NCI-H1417 (cell line): ENCODE measurements at places on chromosomes 12 and 14.

- DNase-seq, result no peak
These were observed 469.8 kb upstream of the SEL1L start for GRCh38 chr14:82003426-82003825.

GRCh38 chr12:120444676-120445075 lies 1.5 kb downstream of the TRIAP1 start:
- no peak for DNase-seq

DNA sequence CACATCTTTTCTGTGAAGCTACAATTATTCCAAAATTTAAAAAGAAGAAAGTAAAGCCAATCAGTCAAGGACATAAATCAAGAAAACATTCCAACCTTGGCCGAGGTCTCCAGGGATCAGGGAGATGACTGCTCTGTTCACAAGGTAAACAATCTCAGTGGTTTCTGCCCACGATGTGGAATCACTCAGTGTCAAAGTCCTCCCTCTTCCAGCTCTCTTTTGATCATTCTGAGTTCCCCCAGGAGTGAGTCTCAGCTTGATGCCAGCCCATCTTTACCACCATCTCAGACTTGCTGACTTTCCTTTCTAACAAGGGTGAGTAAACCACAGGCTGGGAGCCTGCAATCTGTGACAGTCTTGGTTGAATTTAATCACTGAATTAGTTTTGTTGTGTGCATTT lies 4.8 kb upstream of the SERPINA9 start:
- DNase-seq, result no peak

GRCh38 chr12:60072911-60073310 lies 477.1 kb downstream of the SLC16A7 start:
- DNase-seq, result no peak

DNA sequence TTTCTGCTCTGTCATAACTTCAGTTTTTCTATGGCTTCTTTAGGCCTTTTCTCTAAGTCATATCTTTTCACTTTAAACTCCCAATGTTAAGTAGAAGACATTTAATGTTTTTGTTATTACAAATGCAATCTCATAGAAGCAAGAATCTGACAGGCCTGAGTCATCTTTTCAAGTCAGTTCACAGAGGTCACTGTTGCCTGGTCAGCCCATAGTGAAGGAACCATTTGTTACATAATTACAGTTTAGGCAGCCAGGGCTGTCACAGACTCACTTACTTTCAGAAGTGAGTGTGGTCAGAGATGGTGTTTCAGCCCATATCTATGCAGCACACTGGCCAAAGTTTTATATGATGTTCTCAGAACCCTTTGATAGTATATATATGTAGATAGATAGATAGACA lies 46.5 kb downstream of the CCER1 start:
- DNase-seq, result no peak

- DNase-seq, result no peak
These were observed 87.1 kb downstream of the PRKCH start for GRCh38 chr14:61408498-61408897.

DNA sequence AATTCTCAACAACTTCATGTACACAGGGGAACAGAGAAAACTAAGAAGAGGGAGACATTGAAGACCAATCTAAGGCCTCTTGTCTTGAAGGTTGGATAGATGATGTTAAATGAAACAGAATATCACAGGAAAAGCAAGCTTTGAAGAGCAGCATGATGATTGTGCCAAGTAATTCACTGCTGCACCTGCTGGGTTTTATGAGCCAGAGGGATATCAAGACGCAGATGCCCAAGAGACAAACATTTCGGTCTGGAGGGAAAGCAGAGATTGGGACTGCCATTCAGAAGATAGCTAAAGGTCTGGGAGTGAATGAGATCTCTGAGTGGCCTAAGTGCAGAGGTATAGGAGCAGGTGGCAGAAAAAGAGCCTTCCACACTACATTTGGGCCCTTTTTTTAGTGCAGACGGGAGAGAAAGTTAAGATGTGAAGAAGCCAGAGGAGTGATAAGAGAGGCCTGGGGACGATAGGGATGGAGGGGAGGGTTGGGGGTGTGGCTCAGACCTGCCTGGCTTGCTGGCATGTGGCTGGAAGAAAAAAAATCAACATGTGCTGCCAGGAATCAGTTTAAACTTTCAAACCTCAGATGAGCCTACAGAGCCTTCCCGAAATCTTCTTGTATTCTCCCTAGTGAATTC lies 200.6 kb downstream of the AEBP2 start:
- DNase-seq, result peak; percentile 7

GRCh38 chr12:119710965-119711551 lies 43.1 kb downstream of the PRKAB1 start:
- peak; percentile 80 for DNase-seq

DNA sequence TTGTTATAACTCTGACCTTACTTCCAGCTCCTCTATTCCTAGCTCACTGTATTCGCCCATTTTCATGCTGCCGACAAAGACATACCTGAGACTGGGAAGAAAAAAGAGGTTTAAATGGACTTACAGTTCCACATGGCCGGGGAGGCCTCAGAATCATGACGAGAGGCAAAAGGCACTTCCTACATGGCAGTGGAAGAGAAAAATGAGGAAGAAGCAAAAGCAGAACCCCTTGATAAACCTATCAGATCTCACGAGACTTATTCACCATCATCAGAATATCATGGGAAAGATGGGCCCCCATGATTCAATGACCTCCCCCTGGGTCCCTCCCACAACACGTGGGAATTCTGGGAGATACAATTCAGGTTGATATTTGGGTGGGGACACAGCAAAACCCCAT lies 14.5 kb upstream of the PHC1 start:
- DNase-seq, result no peak

DNA sequence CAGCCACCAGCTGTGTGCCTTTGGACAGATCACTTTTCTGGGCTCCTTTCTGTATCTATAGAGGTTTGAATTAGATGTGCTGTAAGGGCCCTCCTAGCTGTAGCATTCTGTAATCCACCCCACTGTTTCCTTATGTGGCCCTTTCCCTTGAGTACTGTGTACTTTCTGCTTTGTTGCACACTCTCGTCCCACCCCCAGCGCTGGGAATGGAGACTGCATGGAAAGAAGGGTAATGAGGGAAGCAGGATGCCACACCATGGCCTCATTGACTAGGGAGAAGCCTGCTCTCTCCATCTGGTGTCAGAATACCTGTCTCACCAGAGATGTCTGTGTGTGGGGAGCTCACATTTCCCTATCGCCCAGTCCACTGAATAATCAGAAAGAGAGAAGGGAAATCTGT lies 13.6 kb upstream of the GALNT16 start:
- DNase-seq, result peak; percentile 92

- no peak for DNase-seq
These were observed 80.1 kb upstream of the PDZRN4 start for GRCh38 chr12:41108032-41108431.

GRCh38 chr12:28189784-28190320 lies 404 bp upstream of the CCDC91 start:
- no peak for DNase-seq

- no peak for DNase-seq
These were observed 14.0 kb upstream of the SERPINA12 start for GRCh38 chr14:94523265-94523664.

DNA sequence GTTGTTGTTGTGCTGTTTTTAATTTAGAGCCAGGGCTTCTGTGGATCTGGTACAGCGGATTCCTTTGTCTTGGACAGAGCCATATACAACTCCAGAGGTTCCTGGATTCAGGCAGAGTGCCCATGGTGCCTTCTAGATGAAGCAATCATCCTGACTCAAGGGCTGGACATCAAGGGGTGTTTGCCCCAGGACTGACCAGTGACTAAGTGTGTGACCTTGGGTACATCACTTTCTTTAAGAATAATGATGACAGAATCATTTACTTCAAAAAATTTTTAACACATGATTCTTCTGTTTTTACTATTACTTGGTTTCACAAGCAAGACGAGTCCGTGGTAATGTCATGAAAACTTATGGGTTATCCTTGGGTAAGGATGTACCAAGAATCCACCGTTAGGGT lies 397.3 kb downstream of the ZFP36L1 start:
- no peak for DNase-seq

DNA sequence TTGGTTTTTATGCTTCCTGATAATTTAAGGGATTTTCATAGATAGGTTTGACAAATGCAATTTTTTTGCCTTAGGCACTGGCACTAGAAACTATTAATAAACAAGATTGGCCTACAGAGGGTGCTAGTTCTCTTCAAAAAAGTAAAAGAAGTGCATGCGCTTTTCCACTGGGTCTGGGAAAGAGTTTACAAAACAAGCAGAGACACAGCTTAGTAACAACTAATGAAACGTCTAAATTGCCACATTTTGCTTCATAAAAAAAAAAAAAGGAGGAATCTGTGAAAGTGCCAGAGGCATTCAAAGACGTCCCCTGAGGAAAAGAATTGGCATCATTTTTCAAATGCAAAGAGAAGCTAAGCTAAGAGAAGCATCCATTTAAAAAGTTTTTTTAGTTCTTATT lies 58.3 kb upstream of the EEA1 start:
- DNase-seq, result peak; percentile 86

GRCh38 chr12:50073206-50073605 lies 11.9 kb upstream of the SMARCD1 start:
- no peak for DNase-seq

DNA sequence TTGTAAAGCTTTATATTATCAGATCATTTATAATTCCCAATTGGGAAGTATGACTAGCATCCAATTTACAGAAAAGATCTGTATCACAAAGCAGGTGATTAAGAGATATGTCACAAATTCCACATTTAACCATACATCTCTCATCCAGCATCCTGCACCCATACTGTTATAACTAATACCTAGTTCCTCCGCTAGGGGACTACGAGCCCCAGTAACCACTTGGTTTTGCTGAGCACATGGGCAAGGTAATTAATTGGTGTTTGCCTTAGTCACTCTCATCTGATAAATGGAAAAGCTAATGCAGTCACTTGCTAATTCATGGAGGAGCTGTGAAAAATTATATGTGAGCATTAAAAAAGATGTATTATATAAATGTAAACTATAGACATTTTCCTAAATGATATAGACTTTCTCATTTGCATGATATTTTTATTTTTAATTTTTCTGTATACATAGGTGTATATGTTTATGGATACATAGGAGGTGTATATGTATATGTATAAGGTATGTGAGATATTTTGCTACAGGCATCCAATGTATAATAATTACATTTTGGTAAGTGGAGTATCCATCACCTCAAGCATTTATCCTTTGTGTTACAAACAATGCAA lies 1031.8 kb downstream of the GALC start:
- DNase-seq, result peak; percentile 15

DNA sequence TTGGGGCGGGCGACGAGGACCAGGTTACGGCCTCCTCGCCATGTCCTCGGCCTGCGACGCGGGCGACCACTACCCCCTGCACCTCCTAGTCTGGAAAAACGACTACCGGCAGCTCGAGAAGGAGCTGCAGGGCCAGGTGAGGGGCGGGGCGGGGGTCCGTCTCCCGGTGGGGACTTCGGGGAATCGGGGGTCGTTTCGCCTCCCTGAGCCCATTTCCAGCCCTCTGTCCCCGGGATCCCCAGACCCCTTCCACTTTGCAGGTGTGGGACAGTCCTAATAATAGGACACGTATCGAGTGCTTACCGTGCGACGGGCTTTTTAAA lies 380 bp downstream of the ANKRD13A start:
- DNase-seq, result no peak

GRCh38 chr12:57796996-57797395 lies 14.4 kb downstream of the TSFM start:
- no peak for DNase-seq

GRCh38 chr12:25365340-25365730 lies 114.6 kb upstream of the KRAS start:
- DNase-seq, result peak; percentile 60
